ENCODE measurements at places on chromosomes 1 and 21. TPM values are rescaled to one million over a fixed set of nuclear protein-coding genes. Genes with fewer than 3 reads are reported as not detected.

DNA sequence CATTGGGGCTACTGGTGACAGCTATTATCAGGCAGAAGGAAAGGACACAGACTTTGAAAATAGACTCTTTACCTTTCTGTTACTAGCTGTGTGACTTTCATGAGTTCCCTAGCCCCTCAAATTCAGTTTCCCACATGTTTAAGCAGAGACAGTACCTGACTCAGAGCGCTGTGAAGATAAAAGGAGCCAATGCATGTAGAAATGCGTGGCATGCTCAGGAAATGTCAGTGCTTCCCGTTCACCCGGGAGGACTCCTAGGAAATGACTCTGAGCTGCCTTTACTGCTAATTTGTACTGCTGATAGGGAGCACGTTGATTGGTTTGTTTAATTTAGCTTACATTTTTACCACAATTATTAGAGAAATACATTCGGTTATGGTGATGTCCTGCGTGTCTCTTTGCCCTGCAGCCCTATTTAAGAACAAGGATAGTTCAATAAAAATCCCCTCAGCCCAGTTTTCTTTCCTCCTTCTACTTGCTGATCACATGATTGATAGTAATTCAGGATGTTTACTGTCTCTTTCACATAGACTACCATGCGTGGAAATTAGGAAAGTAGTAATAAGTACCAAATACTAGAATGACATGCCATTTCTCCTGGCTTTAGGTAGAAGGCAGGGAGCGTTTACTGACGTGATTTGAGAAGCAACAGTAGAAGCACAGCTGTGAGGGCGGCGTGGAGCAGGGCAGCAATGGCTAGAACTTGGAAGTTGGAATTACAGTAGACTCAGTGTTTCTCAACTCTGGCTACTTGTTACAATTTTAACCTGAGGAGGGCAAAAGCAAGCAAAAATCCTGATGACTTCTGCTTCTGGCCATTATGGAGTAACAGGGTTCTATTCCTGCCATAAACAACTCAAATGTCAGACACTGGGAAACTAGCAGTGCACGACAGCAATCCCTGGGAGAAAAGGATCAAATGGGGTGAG lies 15.9 kb downstream of the PDIK1L start:
- DNase-seq = no peak
- no peaks in the 10 kb centered on the region for H3K27me3 ChIP-seq
- no peaks in the 10 kb centered on the region for H3K4me1 ChIP-seq
- no peak overlapping the region for H3K4me3 ChIP-seq
- H3K27ac ChIP-seq = peak overlapping the region; percentile 48
- H3K36me3 ChIP-seq = no peaks in the 10 kb centered on the region

GRCh38 chr1:52365071-52365745 lies 797 bp downstream of the CC2D1B start:
- H3K27ac ChIP-seq = peak overlapping the region; percentile 99
- H3K36me3 ChIP-seq = peaks cover 27% of the 10 kb centered on the region
- DNase-seq = peak; percentile 74
- H3K4me1 ChIP-seq = peaks cover 15% of the 10 kb centered on the region
- no peaks in the 10 kb centered on the region for H3K27me3 ChIP-seq

DNA sequence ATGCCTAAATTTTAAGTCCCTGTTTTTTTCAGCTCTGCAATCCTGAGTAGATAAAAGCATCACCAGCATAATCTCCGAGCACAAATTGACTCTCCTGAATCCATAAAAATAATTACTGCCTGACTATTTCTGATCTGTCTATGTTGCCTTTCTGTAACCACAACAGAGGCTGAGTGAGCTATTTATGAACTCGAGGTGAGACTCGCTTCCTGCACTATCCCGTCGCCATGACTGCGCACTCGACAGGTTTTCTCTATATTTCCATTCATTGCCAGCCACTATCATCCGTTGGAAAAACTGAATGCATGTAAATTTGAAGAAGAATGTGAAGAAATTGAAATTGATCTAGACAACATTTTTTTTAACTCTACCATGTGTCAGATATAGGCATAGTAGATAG lies 897.2 kb downstream of the ADGRL2 start:
- no peak overlapping the region for H3K4me3 ChIP-seq
- no peaks in the 10 kb centered on the region for H3K4me1 ChIP-seq
- no peak overlapping the region for H3K27ac ChIP-seq
- no peaks in the 10 kb centered on the region for H3K27me3 ChIP-seq
- H3K36me3 ChIP-seq = no peaks in the 10 kb centered on the region
- no peak for DNase-seq

GRCh38 chr21:42153746-42154145 lies 65.2 kb upstream of the ABCG1 start:
- no peak for DNase-seq
- no peak overlapping the region for H3K4me3 ChIP-seq
- H3K27ac ChIP-seq = no peak overlapping the region
- no peaks in the 10 kb centered on the region for H3K36me3 ChIP-seq

DNA sequence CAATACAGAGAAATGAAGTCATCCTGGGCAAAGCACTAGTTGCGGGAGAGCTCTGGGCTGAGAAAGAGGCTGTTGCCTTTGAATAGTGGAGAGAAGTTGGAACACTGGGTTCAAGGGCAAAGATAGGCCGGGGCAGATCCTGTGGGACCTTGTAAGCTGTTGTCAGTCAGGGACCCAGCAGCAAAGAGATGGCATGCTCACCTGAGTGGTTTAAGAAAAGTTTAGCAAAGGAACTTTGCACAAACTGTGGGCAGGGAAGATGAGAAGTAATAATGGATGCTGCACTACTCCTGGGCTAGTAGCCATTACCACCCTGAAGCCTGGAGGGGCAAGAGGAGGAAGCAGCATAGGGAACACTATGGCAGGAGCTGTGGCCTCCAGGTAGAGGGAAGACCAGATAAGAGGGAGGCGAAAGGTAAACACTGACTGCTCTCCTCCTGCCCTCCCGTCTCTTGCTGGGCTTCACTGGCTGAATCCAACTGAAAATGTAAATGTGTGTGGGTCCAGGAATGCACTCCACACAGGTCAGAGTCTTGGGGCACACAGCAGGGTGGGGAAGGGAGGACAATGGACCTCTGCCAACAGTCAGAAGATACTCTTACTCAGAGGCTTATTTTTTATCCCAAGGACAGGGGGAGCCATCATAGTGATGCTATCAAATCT lies 129.2 kb downstream of the PLPP3 start:
- no peaks in the 10 kb centered on the region for H3K36me3 ChIP-seq
- H3K4me1 ChIP-seq = peaks cover 13% of the 10 kb centered on the region
- H3K4me3 ChIP-seq = no peak overlapping the region
- no peak for DNase-seq
- H3K27me3 ChIP-seq = no peaks in the 10 kb centered on the region

- H3K27ac ChIP-seq = no peak overlapping the region
- no peak overlapping the region for H3K4me3 ChIP-seq
- no peak for DNase-seq
- no peaks in the 10 kb centered on the region for H3K36me3 ChIP-seq
Measured at GRCh38 chr1:57353654-57354053, 70.2 kb downstream of the DAB1 start.

DNA sequence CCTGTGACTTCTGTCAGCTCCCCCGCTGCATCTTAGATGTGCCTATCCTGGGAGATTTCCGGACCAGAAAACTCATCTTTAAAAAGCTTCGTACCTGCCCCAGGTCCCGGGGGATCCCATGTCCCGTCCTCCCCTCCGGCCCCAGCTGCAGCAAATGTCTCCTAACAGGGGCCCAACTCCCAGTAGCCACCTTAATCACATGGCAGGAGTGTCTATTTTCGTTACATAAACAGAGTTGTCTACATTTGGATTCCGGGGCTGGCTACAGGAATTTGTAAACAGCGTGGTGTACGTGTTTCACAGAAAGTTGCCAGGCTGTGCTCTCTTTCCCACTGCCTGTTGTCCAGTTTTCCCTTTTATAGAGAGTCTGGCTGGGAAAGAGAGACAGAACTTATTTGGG lies 17.9 kb upstream of the KCNE2 start:
- no peak for DNase-seq
- H3K4me1 ChIP-seq = no peaks in the 10 kb centered on the region
- H3K27ac ChIP-seq = peak overlapping the region; percentile 45

DNA sequence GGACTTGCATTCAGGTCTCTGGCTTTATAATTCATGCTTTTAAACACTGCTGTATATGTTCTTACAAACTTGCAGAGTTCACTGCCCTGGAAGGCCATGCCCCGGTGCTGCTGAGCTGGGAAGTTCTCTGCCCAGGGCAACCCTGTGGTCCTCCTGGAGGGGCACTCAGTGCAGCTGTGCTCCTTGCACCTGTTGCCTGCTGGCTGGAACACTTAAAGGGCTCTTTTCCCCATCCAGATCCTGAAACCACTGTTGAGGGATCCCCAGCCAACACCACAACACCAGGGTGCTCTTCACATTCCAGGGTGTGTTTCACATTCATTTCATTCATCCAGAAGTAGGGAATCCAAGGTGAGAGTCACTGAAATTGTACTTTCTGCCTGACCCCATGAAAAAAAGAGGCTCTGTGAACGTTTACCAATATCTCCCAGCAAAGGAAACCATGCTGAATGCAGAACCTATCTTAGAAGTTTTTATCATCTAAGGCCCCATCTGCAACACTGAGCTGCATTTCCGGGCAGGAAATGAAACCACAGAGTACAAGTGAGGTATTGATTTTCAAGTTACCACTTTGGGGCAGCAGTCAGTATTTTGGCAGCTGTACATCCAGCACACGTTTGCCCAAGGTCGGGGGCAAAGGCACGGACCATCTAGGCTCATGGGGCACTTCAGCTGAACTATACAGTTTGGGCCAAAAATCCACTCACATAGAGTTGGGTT lies 16.4 kb upstream of the KIAA0040 start:
- no peak overlapping the region for H3K27ac ChIP-seq
- no peaks in the 10 kb centered on the region for H3K4me1 ChIP-seq
- no peaks in the 10 kb centered on the region for H3K36me3 ChIP-seq

- H3K36me3 ChIP-seq = no peaks in the 10 kb centered on the region
- peaks cover 11% of the 10 kb centered on the region for H3K4me1 ChIP-seq
- no peak overlapping the region for H3K4me3 ChIP-seq
- DNase-seq = peak; percentile 45
- H3K27ac ChIP-seq = peak overlapping the region; percentile 61
Measured at GRCh38 chr1:85330711-85331290, 54.4 kb upstream of the BCL10 start.

DNA sequence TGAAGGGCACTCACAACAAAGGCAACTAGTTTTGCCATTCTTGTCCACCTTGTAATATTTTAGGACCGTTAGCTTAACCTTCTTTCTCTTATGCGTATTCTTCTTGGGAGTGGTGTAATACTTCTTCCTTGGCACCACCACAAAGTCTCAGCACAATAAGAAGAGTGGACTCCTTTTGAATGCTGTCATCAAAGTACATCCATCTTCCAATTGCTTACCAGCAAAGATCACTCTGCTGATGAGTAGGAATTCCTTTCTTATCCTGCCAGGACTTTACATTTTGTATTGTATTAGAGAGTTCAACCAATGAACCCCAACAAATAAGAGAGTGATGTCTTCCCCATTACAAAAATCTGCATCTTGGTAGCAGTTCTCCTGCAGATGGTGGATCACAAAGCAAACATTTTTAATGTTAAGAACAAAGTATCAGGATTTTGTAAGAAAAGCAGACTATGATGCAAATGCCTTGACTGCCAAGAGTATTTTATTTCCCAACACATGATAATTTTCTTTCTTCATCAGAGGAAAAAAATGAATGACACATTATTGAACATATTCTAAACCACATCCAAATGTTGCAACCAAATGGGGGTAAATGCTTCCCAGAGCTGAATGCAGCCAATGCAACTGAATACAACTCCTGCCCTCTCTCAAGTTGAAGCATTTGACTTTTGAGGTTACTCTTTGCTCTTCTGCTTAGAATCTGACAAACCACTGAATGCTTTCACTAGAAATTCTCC lies 5.1 kb upstream of the ARNT start:
- peak; percentile 34 for DNase-seq
- no peaks in the 10 kb centered on the region for H3K36me3 ChIP-seq
- H3K27ac ChIP-seq = peak overlapping the region; percentile 53
- no peak overlapping the region for H3K4me3 ChIP-seq
- peaks cover 11% of the 10 kb centered on the region for H3K4me1 ChIP-seq

DNA sequence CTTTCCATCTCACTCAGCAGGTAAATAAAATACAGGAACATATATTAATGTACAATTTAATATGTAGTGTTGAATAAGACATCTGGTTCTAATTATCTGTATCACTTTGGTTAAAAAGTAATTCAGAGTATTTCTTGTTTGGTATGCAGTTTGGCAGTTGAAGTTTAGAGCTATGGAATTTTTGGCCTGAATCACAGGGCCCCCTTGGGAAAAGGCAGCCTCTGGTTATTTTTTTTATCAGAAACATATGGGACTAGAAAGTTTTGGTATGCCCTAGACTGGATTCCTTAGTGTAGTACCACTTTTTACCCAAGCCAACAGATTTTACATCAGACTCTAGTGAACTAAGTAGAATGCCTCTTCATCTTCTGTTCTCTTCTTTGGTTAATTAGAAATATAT lies 26.4 kb downstream of the CNST start:
- peaks cover 22% of the 10 kb centered on the region for H3K4me1 ChIP-seq
- H3K27me3 ChIP-seq = no peaks in the 10 kb centered on the region
- H3K27ac ChIP-seq = no peak overlapping the region
- no peaks in the 10 kb centered on the region for H3K36me3 ChIP-seq
- no peak for DNase-seq

- no peak overlapping the region for H3K4me3 ChIP-seq
- peak overlapping the region; percentile 15 for H3K27ac ChIP-seq
- H3K36me3 ChIP-seq = no peaks in the 10 kb centered on the region
Measured at GRCh38 chr1:184513421-184513820, 126.6 kb downstream of the C1orf21 start.

DNA sequence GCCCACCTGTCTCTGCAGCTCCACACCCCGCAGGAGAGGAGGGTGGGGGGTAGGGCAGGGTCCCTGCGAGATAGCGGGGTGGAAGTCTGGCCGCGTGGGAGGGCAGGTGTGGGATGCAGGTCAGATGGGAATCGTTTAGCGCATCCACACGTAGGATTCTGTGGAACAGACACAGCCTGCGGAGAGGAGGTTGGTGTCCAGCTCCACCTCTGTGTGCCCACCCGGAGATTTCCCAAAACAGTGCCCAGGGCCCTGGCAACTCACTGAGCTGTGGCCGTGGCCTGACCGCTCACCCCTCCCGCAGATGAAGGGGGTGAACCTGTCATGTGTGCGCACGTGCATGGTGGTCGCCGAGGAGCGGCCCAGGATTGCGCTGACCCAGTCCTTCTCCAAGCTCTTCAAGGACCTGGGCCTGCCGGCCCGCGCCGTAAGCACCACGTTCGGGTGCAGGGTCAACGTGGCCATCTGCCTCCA lies 46.9 kb downstream of the S100B start:
- no peak overlapping the region for H3K4me3 ChIP-seq
- peak; percentile 43 for DNase-seq
- H3K36me3 ChIP-seq = no peaks in the 10 kb centered on the region
- H3K4me1 ChIP-seq = no peaks in the 10 kb centered on the region
- no peak overlapping the region for H3K27ac ChIP-seq

- H3K4me1 ChIP-seq = peaks cover 27% of the 10 kb centered on the region
- peak; percentile 91 for DNase-seq
- H3K27ac ChIP-seq = no peak overlapping the region
- H3K4me3 ChIP-seq = no peak overlapping the region
Measured at GRCh38 chr1:12528021-12528852, 89.8 kb downstream of the DHRS3 start.

Gene RAB25
- total RNA-seq = not detected

Gene PROK1
- total RNA-seq = 4.4 TPM

Gene RGS16
- 3.2 TPM for total RNA-seq

Gene CACNA1S
- total RNA-seq = not detected

Gene CFAP45
- not detected for total RNA-seq

Gene PRAMEF7
- total RNA-seq = not detected

Gene SDC3
- total RNA-seq = 146 TPM

Measured in adrenal gland (tissue), 19 donors.